ENCODE measurements at places on chromosomes 5 and 9.

- no peak for DNase-seq
These were observed 101.2 kb upstream of the PANK3 start for GRCh38 chr5:168680395-168680794.

DNA sequence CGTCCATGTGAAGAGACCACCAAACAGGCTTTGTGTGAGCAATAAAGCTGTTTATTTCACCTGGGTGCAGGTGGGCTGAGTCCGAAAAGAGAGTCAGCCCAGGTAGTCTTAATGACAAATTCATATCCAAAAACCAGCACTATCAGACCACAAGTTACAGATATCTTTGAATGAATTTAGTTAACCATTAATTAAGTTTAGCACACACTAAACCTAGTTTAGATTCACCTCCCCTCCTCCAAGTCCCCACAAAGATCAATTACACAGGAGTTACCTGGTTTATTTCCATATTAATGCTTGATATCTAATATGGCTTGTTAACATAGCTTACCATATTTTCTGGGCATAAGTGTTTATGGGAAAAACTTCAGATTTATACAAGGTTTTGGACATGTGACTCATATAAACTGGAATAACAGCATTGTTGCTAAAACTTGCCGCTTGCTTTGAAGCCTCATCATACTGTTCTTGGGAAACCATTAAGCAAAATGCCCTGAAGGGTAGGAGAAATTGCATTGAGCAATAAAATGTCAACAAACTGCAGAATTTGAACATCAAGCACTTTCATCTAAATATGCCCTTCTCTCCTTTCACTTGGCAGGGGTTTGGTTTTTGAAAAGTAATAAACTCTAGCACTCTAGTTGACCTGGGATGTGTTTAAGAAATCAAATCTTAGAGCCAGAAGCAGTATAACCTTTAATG, 166.9 kb downstream of the SNCAIP start:
- DNase-seq: peak; percentile 57

- no peak for DNase-seq
These were observed 547.2 kb downstream of the LRRC70 start for GRCh38 chr5:63125862-63126261.

DNA sequence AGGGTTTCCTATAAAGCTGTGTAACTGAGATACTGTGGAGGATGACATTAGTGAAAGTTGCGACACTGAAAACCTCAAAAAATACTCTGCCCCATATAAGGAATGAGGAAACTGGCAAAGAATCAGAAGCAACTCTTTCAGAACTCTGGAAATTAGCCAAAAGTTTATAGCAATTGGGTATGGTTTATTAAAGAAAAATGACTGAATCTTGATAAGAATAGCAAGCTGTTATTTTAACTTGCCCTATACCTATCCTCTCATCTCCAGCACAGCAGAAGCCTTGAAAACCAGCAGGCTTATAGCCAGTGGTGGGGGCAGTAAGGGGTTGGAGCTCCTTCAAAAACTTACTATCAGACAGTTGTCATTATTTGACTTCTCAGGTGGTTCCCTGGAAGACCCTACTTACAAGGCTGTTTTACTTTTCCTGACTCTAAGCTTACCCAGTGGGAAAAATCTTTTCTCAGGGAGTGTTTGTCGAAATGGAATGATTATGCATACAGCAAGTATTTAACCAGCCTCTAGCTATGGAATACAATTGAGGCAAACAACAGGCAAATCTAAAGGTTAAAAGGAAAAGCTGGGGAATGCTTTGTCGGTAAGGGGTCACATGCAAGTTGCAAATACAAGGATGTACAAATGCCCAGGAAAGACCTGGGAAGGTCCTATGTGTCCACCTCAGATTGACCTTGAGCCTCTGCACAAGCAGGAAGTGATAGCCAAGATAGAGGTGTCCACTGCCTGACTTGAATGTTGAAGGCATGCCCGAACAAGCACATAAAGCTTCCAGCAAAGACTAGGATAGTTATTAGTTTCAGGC, 21.0 kb upstream of the FAM151B start:
- no peak for DNase-seq

GRCh38 chr5:73719632-73720031, 93.6 kb downstream of the ARHGEF28 start:
- no peak for DNase-seq

DNA sequence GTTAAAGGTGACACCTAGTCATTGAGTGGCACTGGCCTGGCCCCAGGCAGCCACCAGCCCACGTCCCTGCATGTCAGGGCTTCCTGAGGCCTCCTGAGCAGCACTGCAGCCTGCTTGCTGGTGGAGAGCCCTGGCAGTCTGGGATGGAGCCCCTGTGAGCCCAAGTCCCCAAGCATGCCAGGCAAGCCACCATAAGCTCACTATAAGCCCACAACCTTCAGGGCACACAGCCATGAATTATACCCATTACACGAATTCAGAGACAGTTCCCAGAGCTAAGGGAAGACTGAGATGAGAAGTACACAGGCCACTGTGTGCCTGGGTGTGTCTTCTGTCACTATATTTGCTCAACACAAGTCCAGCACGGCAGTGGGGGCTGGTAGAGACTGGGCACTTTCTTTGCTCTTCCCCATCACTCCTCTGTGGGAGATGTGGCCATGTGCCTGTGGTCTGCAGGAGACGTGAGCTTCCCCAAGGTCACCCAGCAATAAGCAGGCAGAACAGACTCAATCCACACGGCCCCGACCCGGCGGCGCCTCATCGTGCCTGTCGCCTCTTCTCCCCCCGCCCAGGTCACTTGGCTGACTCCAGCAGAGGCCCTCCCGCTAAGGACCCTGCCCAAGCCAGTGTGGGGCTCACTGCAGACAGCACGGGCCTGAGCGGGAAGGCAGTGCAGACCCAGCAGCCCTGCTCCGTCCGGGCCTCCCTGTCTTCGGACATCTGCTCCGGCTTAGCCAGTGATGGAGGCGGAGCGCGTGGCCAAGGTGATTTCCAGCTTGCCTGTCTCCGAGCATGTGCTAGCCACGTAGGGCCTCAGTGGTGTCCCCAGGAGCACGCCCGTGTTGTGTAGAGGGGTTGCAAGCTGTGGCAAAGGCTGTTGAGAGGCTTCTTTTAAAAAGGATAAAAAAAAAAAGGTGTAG, 114.8 kb downstream of the WNK2 start:
- DNase-seq: no peak

DNA sequence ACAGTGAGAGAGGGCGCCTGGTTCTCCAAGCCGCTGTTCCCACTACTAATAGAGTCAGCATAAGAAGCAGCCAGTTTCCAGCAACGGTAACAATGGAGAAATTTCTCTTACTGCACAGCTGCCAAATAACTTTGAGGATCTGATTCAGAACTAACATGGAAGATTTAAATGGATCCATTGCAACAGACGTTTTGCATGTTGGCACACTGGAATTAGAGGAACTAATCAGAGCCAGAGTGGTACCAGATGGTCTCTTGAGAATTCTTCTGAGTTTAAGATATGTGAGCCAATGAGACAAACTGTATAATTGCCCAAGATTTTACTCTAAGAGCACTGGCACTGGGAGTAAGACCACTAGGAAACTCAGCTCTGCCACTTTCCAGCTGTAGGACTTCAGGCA, 186.5 kb downstream of the EFNA5 start:
- no peak for DNase-seq

DNA sequence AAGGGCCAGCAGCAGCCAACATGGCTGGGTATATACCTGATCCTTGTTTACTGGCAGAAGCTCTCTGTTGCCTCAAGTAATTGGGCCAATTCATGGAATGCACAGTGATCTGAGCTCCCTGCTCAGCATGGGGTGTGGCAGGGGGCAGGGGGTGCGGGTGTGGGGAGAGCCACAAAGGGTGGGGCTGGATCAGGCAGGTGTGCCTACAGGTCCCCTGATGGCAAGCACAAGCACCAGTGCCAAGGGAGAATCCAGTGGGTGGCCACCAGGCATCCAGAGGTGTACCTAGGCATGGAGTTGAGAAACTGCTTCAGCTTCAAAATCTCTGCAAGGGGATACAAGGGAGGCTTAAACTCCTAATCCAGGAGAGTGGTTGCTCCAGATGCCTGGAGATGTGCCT, 235.8 kb upstream of the TLE4 start:
- DNase-seq: no peak

DNA sequence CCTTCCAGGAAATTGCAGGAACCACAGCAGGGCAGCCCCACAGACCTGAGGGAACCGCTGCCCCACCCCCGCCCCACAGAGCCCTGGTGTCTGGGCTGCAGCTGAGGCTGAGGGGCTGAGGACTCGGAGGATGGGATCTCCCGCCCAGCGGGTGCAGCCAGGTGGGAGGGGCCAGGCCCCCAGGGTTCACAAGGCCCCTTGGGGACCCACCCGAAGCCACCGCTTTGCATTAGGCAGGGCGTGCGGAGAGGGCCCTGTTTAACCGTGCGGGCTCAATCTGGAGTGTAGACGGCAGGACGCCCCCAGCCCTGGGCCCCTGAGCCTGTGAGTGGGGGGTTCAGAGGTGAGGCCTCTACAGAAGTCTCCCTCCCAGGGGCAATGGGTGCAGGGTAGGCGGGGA, 10.8 kb downstream of the NOTCH1 start:
- DNase-seq: no peak

DNA sequence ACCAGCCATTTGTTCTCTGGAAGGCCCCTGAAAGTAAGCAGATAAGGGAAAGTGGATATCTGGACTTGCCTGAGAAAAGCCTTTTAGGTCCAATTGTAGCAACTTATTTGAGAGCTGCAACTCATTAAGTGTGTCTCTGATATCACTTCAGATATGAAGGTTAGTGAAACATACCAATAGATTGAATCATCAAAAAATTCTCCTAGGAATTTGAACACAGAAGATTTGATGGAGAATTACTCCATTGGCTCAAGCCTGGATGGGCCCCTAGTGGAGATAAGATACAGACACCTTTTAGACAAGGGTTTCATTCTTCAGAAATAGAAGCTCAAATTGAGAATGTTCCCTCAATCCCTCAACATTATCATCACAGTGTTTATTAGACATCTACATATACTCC, 356.7 kb downstream of the NDUFS4 start:
- no peak for DNase-seq

GRCh38 chr5:95555553-95555952, 652 bp downstream of the ARSK start:
- DNase-seq: no peak

GRCh38 chr9:33498387-33498786, 24.7 kb upstream of the NOL6 start:
- no peak for DNase-seq

- DNase-seq: no peak
These were observed 8.4 kb downstream of the DCANP1 start for GRCh38 chr5:135438636-135439221.

DNA sequence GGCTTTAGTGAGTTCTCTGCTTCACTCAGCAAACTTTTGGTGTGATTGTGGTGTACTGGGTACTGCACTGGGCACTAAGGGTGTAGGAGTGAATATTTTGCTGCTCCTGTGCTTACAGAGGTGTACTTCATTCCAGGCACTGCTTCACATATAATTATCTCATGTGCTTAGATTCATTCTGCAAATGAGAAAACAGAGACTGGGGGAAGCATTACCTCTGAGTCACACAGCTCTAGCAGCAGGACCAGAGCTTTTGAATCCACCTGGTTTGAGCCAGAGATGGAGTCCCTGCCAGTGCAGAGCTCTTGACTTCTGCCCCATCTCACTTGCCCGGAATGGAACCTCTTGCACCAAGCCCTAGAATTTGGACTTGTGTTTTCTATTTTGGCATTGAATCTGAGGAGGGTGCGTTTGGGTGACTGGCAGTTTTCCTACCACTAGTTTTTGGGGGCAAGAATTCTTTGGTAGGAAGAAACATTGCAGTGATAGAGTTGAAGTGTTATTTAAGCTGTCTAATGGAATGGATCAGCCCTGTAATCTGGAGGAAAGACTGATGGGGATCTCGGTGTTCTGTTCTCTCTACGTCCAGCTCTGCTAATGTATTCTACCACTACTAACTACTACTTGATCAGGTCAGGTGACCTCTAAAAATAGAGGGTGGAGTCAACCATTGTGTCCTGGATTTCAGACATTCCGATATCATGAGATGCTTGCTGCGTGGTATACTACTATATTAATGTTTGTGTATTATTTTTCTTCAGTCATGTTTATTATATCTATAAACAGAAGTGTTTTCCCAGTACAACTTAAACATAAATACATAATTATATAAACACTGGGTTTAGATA, 2.5 kb downstream of the ARHGAP26 start:
- DNase-seq: no peak

GRCh38 chr5:177249761-177250537, 53.6 kb downstream of the RAB24 start:
- DNase-seq: no peak

GRCh38 chr9:108951578-108951977, 17.4 kb downstream of the ABITRAM start:
- no peak for DNase-seq

- no peak for DNase-seq
These were observed 218.4 kb downstream of the PCSK1 start for GRCh38 chr5:96214442-96215197.
